ENCODE measurements at places on chromosomes 2 and 18.

- H3K27me3 ChIP-seq: no peaks in the 10 kb centered on the region
- no peak overlapping the region for H3K4me3 ChIP-seq
- H3K27ac ChIP-seq: no peak overlapping the region
- no peak for DNase-seq
These were observed 29.6 kb upstream of the FOSL2 start for GRCh38 chr2:28362991-28363521.

DNA sequence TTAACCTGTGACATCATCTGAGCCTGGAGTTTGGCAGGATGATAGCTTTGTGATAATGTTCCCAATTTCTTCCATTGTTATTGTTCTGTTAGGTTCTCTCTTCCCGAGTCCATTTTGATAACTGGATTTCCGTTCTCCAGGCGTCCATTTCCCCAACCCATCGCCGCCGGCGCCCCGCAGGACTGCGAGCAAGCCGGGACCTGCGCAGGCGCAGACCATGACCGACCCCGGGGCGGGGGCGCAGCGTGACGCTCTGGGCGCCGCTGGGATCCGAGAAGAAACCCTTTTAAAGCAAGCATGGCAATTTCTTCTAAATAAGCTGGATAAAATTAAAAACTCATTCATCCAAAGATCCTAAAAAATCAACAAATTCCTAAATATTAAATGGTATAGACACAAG, at the start of gene SLC25A52:
Gene SLC25A52 (minus strand): TSS at position 186 of the 400 bp plus-strand sequence. CDS start 219 bp downstream, outside the sequence.
- H3K4me1 ChIP-seq: no peaks in the 10 kb centered on the region
- no peak within 1 kb of the TSS for H3K27ac ChIP-seq
- no peaks in the 10 kb centered on the region for H3K36me3 ChIP-seq
- H3K4me3 ChIP-seq: no peak within 1 kb of the TSS
- no peaks in the 10 kb centered on the region for H3K27me3 ChIP-seq
- no peak for DNase-seq

DNA sequence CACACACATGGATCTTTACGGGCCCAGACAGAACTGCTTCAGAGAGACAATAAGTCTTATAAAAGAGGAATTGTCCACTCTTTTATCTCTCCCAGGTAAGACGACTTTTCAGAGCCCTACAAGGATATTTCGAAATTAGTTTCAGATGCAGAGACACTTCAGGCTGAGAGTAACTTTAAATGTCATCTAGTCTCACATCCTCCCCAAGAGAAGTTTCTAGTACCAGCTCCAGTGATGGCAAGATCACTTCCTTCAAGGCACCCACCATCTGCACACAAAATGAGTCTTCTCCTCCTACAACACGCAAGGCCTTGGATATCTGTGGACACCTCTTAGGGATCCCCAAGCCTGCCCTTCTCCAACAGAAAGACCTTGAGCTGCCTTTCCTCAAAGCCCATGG, 39.0 kb upstream of the KLHL29 start:
- H3K4me1 ChIP-seq: no peaks in the 10 kb centered on the region
- H3K27ac ChIP-seq: no peak overlapping the region
- no peaks in the 10 kb centered on the region for H3K36me3 ChIP-seq
- H3K27me3 ChIP-seq: no peaks in the 10 kb centered on the region
- H3K4me3 ChIP-seq: no peak overlapping the region

DNA sequence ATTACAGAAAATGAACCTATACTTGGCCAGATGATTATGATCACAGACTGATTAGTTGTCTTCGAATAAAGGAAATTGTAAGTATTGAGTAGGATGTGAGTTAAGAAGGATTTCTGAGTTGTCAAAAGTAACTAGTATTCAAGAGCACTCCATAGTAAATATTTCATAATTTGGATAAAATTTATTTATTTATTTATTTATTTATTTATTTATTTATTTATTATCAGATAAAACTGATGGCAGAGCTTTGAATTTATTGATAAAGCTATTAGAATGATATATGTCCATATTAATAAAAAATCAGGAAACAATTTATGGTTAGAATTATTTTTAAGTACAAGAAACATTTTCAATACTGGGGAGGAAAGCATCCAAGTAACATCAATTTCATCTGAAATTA, 1634.1 kb downstream of the LRP1B start:
- H3K27me3 ChIP-seq: no peaks in the 10 kb centered on the region
- H3K27ac ChIP-seq: no peak overlapping the region
- no peaks in the 10 kb centered on the region for H3K36me3 ChIP-seq
- DNase-seq: no peak
- H3K4me3 ChIP-seq: no peak overlapping the region

DNA sequence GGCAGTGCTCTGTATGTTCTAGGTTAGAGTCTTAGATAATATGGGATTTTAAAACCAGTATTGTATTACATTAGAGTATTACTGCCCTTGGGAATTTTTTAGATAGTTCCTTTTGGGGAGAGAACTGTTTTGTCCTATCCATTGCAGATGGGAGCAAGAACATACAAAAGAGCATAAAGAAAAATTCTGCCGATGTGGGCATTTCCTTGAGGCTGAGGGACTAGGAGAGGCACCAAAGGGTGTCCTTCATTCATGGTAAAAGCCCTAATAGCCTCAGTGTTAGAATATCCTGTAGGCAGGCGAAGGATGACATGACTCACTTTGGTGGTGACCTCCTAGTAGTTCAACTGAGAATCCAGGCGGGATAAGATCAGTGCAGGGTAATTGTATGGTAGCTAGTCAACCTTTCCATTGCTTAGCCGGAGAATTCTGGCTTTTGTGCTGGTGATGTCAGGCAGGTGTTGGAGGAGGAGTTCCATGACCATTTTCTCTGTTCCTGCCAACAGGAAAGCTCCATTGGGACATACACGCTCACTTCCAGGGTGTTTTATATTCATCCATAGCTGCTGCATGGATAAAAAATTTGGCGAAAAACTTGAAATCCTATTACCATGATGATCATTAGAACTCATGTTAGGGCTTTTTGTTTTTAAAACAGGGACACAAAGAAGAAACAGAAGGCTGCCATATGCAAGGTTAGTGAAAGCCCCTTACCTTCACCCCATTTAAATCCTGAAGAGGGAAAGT, 28.1 kb downstream of the EPAS1 start:
- H3K4me1 ChIP-seq: peaks cover 9% of the 10 kb centered on the region
- H3K36me3 ChIP-seq: no peaks in the 10 kb centered on the region
- DNase-seq: no peak
- no peak overlapping the region for H3K4me3 ChIP-seq

DNA sequence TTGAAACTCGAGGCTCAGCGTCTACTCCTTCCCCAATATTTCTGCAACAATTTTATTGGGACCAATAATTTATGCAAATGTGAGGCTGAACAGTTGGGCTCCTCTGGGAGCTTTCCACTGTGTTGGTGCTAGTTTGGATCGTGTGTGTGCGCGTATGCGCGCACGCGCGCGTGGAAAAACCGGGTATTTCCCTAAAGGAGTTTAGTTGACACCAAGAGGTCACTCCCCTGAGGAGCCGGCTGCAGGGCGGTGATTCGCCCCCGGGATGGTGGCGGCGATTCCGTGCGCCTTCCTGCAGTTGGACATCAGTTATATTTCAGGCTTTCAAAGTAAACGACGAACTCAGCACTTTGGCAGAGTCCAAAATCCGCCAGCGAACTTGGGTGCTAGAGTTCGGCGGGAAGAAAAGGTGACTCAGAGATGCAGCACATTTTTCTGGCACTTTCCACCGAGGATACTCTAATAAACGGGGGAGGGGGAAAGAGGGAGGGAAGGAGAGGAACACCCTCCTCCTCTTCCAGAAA, 186.5 kb upstream of the FANCL start:
- no peaks in the 10 kb centered on the region for H3K27me3 ChIP-seq
- peak; percentile 53 for DNase-seq
- no peaks in the 10 kb centered on the region for H3K36me3 ChIP-seq
- H3K27ac ChIP-seq: no peak overlapping the region

DNA sequence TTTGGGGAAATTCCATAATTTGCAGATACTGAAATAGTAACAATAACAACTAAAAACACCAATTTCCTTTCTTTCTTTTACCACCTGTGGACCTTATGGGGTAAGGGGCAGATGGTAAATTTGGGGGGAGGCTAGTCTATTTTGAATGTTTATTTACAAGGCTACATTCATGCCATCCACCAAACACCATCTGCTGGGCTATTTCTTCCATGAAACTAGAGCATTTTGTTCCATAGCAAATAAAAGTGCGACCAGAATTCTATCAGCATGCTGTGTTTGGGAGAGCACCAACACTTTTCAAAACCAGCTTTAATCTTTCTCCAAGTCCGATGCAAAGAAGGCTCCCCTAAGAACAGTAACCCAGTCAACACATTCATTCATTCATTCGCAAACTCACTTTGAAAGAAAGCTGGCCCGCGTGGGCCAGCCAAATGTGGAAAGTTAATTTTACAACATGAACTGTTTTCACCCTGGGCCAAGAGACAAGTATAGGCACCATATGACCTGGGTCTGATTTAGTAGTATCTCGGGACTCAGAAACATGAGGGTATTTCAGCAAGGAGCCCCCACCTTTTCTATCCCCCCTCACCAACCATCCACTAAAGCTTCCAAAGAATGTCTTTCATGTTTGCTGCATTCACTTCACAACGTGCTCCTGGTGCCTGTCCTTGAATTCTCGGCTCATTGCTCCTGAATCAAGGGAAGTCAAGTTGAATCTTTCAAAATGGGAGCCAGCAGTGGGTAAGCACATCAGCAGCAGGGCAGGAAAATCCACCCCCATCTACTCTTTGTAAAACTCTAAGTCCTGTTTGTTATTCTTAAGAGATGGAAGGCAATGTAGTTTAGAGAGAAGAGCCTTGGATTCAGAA, 210.6 kb downstream of the C1D start:
- no peak for DNase-seq
- H3K36me3 ChIP-seq: no peaks in the 10 kb centered on the region
- H3K4me3 ChIP-seq: no peak overlapping the region
- no peaks in the 10 kb centered on the region for H3K27me3 ChIP-seq

GRCh38 chr2:55155764-55156281, 76.3 kb downstream of the CLHC1 start:
- H3K27ac ChIP-seq: peak overlapping the region; percentile 42
- no peaks in the 10 kb centered on the region for H3K27me3 ChIP-seq
- H3K4me1 ChIP-seq: peaks cover 23% of the 10 kb centered on the region

- DNase-seq: peak; percentile 96
- H3K4me3 ChIP-seq: no peak overlapping the region
These were observed 9.1 kb downstream of the CNNM4 start for GRCh38 chr2:96769814-96770213.

DNA sequence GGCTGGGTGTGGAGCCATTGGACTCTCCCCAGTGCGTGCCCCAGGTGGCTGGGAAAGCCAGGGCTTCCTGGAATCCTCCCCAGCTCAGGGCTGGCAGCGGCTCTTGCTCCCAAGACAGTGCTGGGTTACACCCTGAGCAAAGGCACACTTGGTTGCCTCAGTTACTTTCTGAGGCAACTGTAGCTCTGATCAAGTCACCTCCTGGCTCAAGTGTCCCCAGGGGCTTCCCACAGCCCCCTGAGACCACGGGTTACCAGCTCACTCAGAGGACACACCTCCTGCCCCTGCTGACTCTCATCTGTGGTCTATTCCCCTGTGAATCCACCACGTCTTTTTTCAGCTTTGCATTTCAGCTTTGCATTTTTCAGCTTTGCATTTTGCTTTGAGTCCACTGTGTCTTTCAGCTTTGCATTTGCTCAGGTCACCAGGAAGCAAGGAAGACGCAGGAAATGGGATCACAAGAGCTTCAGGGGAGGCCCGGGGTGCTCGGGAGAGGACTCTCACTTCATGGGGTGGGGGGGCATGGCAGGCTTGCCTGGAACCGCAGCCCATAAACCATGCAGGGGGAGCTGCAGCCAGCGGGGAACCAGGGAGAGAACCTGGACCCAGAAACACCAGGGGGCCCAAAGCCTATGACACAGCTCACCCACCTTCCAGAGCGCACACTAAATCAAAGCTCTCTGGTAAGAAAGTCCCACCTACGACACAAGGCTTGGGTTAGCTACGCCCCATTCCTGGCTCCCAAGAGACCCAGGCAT, 138.0 kb upstream of the ASB18 start:
- no peak overlapping the region for H3K27ac ChIP-seq
- no peak overlapping the region for H3K4me3 ChIP-seq
- H3K27me3 ChIP-seq: no peaks in the 10 kb centered on the region
- H3K4me1 ChIP-seq: no peaks in the 10 kb centered on the region

- DNase-seq: no peak
- no peak overlapping the region for H3K27ac ChIP-seq
- H3K27me3 ChIP-seq: no peaks in the 10 kb centered on the region
- no peak overlapping the region for H3K4me3 ChIP-seq
- H3K36me3 ChIP-seq: peaks cover 6% of the 10 kb centered on the region
These were observed 57.8 kb downstream of the AFTPH start for GRCh38 chr2:64581777-64582539.

- no peak for DNase-seq
- H3K27me3 ChIP-seq: no peaks in the 10 kb centered on the region
- peaks cover 27% of the 10 kb centered on the region for H3K4me1 ChIP-seq
- no peaks in the 10 kb centered on the region for H3K36me3 ChIP-seq
- no peak overlapping the region for H3K4me3 ChIP-seq
These were observed 49.1 kb downstream of the HDAC4 start for GRCh38 chr2:239351687-239352086.

DNA sequence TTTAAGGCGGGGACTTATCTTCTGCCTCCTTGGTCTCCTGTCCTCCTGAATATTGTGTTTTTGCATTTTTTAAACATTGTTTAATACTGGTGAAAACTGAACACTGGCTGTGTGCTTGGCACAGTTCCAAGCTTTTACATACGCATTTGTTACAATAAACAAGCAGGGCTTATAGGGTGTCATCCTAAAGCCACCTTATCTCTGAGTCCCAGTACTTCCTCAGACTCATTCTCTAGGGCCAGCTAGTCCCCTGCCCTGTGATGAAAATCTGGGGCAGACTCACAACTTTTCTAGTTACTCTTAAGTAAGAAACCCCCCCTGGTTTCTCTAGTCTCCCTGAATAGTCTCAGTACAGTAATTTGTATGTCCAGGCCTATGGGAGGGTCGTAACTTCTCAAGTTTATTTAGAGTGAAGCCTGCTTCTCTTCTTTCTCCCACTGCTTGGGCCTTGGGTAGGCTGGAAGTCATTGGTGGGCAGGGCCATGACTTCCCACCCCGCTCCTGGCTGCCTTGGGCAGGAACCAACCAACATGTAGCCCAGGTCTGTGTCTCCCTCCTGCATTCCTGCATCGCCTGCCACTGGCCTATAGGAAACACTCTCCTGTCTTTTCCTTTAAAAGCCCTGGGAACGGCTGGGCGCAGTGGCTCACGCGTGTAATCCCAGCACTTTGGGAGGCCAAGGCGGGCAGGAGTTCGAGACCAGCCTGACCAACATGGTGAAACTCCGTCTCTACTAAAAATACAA, 7.7 kb upstream of the KCNE4 start:
- no peaks in the 10 kb centered on the region for H3K36me3 ChIP-seq
- H3K4me1 ChIP-seq: peaks cover 15% of the 10 kb centered on the region
- no peak overlapping the region for H3K27ac ChIP-seq
- no peak for DNase-seq
- no peak overlapping the region for H3K4me3 ChIP-seq

DNA sequence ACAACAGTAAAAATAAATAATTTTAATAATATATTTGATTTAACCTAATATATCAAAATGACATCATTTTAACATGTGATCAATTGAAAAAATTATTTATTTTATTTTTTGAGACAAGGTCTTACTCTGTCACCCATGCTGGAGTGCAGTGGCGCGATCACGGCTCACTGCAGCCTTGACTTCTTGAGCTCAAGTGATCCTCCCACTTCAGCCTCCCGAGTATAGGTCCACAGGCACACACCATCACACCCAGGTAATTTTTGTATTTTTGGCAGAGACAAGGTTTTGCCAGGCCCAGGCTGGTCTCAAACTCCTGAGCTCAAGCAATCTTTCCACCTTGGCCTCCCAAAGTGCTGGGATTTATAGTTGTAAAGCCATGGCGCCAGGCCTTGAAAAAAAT, 126.7 kb upstream of the COPS8 start:
- no peaks in the 10 kb centered on the region for H3K27me3 ChIP-seq
- H3K36me3 ChIP-seq: no peaks in the 10 kb centered on the region
- no peak overlapping the region for H3K4me3 ChIP-seq
- H3K4me1 ChIP-seq: peaks cover 5% of the 10 kb centered on the region
